ENCODE measurements at places on chromosomes 11 and 22.

DNA sequence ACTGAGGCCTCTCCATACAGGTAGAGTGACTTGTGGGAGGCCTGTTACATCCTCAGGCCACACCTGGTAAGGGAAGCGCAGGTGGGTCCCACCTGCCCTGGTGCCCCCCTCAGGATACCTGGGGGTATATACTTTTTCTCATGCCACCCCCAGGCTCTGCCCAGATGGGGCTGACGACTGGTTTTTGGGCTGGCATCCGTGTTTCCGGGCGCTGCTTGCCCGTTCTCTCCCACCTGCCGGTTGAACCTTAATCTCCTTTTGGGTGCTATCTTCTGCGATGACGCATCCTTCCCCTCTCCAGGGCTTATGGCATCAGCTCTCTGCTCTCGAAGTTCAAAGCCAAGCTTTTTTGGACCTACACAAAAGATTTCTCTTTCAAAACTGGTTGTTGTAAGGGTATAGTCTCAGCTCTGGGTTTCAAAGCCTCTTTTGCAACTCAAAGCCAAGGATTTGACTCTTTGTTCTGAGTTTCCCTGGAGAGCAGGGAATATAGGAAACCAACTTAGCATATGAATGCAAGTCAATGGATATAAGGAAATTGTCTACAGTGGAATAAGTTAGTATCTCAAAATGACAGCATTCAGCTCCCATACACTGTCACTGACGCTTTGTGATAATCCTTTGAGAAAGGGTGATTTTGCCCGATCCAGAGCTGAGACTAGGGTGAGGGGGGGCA, 8.6 kb upstream of the LRRC10B start:
- DNase-seq, result no peak

DNA sequence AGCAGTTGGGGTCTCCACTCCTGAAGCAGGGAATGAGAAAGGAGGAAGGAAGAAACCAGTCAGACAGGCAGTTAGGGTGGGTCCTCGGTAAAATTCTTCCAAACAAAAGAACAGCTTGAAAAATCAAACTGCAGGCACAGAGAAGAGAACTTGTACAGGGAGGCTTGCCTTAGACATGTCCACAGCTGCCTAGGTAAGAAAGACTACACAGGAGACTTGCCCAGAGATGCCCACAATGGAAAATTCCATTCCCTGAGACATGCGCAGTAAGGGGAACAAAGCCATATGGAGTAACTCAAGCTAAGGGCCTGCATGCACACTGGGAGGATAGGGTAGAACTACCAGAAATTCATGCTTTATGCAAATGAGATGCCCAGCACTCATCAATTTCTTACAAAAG, 9.8 kb downstream of the KCNJ11 start:
- no peak for DNase-seq

- peak; percentile 24 for DNase-seq
These were observed 1.4 kb upstream of the VWA5A start for GRCh38 chr11:124113890-124114289.

GRCh38 chr22:39414886-39415285, 15.3 kb downstream of the TAB1 start:
- no peak for DNase-seq

GRCh38 chr11:75780888-75781287, 12.3 kb downstream of the DGAT2 start:
- no peak for DNase-seq

GRCh38 chr22:37282385-37282677, at the start of gene CYTH4:
TSS of gene CYTH4 (plus strand) at chr22:37282508. CDS start at chr22:37282570, 62 bp downstream.
- peak; percentile 50 for DNase-seq

GRCh38 chr22:25027959-25028840, 75.7 kb downstream of the KIAA1671 start:
- peak; percentile 36 for DNase-seq

DNA sequence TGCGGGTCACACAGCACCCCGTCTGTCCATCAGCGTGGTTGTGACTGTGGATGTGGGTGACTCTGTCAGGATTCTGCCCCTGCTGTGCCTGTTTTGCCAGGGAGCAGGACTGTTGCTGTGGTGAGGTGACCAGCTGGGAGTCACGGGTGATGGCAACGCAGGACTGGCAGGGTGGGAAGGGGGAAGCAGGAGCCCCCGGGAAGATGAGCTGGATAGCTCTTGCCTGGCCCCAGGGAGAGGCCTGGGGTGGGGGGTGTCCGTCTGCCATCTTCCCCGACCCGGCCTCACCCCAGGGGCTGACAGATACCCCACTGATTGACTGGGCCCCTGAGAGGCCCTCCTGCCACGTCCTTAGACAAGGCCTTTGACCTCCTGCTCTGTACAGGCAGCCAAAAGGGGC, 34.3 kb upstream of the TSPAN18 start:
- no peak for DNase-seq

GRCh38 chr11:45347348-45348082, 61.4 kb upstream of the SYT13 start:
- no peak for DNase-seq

- peak; percentile 72 for DNase-seq
These were observed at the start of gene GRK2 for GRCh38 chr11:67266449-67267187. TSS of gene GRK2 (plus strand) at chr11:67266473. CDS start at chr11:67266700, 227 bp downstream.

- DNase-seq, result no peak
These were observed 350.4 kb upstream of the B3GAT1 start for GRCh38 chr11:134762248-134763029.

GRCh38 chr11:66218036-66218435, 50.4 kb upstream of the RAB1B start:
- peak; percentile 27 for DNase-seq

DNA sequence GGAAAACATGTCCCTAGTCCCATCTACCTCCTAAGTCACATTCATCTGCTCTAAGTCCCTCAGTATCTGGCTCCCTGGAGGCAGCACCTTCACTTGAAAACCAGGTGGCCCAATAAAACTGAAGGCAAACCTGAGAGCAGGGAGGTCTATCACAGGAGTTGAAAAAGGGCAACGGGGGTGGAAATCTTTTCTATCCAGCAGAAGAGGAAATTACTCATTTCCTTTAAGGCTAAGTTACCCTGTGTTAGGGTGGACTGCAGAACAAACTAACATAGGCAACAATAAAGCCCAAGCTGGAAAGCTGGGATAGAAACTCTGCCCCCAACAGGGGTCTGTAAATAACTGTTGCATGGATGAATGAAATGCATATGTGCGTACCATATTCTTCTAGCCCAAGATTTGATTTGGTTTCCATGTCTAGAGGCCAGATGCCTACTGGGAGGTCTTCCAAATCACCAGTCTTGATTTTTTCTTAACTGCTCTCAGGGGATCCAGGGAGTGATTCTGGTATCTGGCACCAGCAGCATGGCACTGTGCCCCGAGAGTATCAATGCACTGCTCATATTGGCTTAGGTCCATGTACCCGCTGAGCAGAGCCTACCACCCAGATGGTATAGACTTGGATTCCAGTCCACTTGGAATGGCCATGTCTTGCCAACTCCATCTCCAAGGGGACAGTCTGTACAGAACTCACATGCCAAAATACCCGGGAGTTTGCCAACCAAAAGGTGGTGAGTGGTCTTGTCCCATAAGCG, 350.0 kb upstream of the NCAM1 start:
- no peak for DNase-seq

DNA sequence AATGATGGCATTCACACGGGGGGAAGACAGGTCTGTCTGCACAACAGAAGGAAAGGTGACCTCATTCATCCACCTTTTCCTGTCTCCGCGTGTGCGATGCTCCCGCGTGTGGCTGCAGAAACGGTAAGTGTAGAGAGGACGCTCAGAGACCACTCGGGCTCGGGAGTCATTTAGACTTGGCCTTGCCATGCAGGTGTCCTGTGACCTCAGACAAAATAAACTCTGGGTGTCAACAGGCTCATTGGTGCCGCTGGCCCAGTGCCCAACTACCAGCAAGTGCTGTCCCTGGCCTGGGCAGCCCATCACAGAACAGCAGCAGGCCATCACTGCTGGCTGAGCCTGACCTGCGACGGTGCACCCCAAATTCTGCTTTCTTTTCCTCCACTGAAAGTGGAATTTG, 48.1 kb upstream of the ARFGAP3 start:
- no peak for DNase-seq

DNA sequence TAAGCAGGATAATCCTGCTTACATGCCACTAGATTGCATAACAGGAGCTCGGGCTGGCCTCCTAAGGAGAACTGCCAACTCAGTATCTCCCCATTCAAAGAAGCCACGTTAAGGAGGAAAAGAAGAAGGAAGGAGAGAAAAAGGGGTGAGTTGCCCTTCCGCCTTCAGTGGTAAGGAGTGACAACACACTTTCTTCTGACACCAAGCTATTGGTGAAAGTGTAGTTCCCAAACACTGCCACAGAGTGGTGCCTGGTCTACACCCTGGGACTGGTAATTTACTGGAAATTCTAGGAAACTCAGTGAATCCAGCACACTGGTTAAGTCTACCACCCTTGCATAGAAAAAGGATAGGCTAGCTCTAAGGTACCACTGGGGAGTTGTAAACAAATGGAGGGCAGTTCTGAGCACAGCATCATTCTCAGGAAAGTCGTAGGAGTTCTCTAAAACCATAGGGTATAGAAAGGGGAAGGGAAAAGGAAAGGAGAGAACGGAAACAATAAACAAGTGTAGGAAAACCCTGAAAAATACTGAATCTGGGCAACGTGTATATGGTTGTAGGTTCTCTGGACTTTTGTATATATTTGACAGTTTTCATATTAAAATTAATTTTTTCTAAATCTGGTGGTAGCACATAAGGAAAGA, 58.2 kb downstream of the RRAS2 start:
- peak; percentile 83 for DNase-seq

- DNase-seq, result peak; percentile 8
These were observed 906.1 kb upstream of the RAG2 start for GRCh38 chr11:37504060-37504611.

GRCh38 chr11:10293423-10294289, at the start of gene SBF2:
TSS of gene SBF2 (minus strand) at chr11:10294219. CDS start at chr11:10294069, 150 bp downstream.
- DNase-seq, result peak; percentile 86

- no peak for DNase-seq
These were observed 1.7 kb upstream of the JAM3 start for GRCh38 chr11:134066943-134067885.

Data from hematopoietic multipotent progenitor cell treated with erythropoietin and hydrocortisone succinate and interleukin-3 and kit ligand, for 6 days (in vitro differentiated cells).